Activated CD8-positive, alpha-beta T cell treated with anti-CD3 and anti-CD28 coated beads for 36 hours (primary cell): ENCODE measurements at places on chromosomes 6 and 20. TPM values are rescaled to one million over a fixed set of nuclear protein-coding genes. Genes with fewer than 3 reads are reported as not detected.

- no peak for DNase-seq
These were observed 9.2 kb downstream of the LAMP5 start for GRCh38 chr20:9523636-9524035.

DNA sequence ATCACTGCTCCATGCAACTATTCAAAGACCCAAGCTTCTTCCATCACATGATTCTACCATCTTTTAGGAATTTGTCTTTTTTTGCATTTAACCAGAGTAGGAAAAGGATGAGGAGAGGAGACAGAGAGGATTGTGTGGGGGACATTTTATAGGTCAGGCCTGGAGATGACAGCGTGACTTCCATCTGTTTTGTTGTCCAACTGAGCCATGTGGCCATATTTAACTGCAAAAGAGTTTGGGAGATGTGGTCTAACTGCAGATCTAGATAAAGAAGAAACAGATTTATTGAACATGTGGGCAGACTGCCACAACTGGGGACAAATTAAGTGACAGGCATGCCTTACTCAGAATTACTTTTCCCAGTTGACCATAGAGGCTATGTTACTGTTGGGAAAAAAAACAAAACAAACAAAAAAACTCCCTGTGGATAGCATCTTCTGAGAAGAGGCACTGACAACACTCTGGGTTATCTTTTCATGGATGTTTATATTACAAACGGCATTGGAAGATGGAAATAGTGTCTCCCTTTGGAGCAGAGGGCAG lies 18.9 kb upstream of the MOCS1 start:
- DNase-seq, result no peak

DNA sequence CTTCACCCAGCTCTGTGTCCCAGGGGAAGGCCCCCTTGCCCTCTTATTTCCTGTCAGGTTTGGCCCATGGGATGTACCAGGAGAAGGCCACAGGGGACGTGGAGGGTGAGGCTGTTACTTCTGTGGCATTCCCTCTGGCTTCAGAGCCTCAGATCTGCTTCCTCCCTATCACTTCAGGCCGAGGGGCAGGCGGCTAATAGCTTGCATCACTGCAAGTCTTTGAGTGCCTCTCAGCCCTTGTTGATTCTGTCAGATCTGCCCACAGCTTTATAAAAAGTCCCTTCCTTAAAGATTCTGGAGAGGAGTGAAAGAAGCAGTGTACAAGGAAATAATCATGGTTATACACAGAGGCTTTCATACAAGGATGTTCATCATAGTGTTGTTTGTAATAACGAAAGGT lies 86.9 kb downstream of the LRFN2 start:
- no peak for DNase-seq

DNA sequence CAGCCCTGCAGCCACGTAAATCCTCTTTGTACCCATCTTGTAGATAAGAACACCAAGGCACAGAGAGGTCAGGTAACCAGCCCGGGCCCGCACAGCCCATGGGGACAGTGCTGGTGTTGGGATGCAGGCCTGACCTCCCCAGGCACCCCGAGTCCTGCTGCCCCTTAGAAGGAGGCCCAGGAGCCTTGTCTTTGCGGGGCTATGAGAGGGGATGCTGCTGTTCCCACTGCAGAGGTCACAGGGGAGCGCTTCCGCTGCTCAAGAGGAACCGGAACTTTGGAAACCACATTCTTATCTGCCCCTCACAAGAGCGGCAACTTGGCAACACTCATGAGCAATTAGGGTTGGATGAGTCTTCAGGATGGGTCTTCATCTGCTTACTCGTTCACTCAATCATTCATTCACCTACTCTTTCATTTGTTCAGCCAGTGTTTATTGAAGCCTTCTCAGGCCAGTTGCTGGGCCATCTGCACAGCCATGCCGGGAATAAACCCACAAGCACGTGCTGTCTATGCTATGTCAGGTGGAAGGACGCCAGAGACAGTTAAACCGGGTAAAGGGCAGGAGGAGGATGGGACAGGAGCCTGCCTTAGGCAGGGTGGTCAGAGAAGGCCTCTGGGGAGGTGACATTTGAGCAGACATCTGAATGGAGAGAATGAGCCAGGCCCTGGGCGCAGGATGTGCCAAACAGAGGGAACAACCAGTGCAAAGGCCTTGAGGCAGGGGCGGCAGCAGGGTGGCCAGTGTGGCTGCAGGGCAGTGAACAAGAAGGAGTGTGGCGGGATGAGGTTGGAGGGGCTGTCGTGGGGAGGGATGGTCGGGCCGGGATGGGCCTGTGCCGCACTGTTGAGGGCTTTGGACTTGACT lies 60.8 kb downstream of the RBM38 start:
- DNase-seq, result peak; percentile 49

Gene GMPR
- 0.65 TPM for total RNA-seq

GRCh38 chr6:39054577-39055142 lies 6.1 kb downstream of the GLP1R start:
- no peak for DNase-seq
